ENCODE measurements at places on chromosomes 2 and 18.

DNA sequence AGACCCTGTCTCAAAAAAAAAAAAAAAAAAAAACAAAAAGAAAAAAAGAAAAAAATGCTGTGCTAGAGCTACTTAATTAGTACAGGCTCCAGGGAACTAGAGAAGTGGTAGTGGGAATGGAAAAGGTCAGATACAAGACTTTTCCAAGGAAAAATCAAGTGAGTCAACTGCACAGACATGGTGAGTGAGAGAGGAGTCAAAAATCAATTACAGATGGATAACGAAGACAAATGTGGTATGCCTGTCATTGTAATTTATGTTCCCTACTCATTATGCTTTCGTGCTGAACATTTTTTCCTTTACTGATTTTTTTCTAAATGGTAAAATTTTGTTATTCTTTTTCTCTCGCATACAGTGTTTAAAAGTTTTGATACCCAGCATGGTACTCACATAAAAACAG is 111.5 kb downstream of the MDH1 start:
- no peak for DNase-seq

- no peak for DNase-seq
These were observed 143.5 kb downstream of the CELF4 start for GRCh38 chr18:37422116-37422515.

DNA sequence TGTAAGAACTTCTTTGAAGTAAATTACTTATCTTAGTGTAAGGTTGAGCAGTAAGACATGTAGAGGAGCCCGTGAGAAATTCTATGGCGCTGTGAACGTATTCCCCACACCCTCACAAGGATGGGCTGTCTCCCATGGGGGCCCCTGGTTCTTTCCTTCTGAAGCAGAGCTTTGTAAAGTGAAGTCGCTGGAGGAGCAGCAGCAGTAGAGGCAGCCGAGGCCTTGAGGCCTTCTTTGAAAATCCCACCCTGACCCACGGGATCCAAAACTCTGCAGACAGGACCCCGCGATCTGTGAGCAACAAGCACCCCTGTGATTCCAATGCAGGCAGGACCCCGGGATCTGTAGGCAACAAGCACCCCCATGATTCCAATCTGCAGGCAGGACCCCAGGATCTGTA is 23.8 kb upstream of the SNTG2 start:
- no peak for DNase-seq

GRCh38 chr2:15181092-15181745 is 379.9 kb downstream of the NBAS start:
- DNase-seq: no peak

GRCh38 chr18:36181441-36181840 is 5.9 kb upstream of the MOCOS start:
- DNase-seq: no peak

- DNase-seq: no peak
These were observed 230.7 kb downstream of the TXNL1 start for GRCh38 chr18:56407646-56408180.

DNA sequence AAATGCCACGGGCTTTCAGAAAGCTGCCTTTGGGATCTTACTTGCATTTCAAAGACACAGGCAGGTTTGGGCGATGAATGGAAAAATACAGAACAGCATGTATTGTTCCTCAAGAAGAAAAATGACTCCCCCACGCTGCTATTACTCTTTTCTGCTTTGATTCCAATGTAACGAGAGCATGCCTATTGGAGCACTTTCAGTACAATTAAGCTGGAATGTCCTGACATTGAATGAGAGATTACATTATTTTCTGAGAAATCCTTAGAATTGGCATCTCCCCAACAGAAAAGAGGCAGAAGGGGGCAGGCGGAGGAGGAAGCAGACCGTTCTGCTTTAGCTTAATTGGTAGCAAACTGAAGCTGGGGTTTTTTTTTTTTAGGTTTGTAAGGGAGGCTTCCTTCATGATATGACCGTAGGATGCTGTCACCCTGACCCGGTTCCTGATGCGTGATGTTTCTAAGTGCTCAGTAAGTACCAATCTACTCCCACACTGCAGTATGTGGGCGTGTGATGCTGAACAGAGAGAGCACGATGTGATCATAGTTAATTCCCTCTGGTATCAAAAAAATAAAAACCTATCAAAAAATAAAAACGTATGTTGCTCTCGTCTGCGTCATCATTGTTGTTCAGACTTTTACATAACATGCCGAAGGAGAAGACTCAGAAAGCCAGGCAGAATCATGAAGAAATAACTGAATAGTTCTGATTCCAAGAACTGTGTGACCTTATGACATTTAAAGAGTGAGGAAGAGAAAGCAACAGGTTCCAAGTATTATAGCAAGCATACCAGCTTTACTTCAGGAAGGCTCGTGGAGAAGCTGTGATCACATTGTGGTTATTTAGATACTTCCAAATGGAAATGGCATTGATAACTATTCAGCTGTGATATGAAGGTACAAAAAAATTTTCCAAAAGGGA is 40.5 kb downstream of the LONRF2 start:
- DNase-seq: no peak

DNA sequence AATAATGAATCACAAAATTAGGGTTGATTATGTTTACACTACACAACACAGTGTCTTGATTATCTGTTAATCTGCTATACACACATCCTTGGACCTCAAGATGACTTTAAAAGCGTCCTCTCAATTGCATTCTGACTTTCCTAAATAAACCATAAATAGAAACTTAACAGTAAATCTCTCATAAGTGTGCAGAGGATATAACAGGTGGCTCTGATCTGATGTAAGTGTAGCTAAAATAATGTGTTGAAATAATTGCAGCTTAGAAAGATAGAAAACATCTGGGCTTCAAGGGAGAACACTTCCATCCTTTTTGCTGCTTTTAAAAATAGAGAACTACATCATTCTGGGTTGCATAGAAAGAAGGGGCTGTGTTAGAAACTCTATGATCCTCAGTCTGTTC is 78.4 kb upstream of the EFEMP1 start:
- DNase-seq: no peak

DNA sequence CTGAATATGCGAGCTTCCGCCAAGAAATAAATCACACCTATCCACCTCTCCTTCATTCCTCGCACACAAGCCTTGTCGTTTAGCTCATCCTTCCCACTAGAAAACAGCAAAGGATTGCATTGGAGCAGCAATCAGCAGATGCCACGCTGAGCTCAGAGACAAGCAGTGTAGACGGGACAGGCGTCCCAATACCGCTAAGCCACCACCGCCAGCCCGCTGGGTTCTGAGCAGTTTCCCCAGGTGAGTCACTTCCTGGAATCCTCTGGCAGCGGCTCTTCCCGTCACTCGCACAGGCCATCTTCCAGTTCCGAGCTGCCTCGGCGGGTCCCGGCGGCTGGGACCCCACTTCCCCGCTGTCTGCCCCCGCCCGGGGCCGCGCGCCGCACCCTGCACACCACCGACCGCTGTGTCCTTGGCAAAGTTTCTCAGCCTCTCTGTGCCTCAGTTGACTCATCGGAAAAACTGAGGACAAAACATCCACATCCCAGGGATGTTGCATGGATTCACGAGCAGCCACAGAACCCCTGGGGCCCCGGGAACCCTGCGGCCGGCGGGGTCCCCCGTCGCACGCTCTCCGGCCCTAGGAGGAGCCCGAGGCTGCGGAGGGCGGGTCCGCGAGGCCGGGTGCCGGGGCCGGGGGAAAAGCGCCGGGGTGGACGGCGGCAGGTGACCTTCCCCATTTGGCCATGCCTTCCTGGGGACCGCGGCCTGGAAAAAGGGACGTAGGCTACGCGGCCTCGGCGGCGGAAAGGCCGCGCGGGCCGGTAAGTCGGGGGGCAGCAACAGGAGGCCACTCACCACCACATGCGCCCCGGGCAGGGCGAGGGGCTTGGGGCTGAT is 573 bp downstream of the KDSR start:
- peak; percentile 66 for DNase-seq

- no peak for DNase-seq
These were observed at the start of gene HOXD10 for GRCh38 chr2:176115883-176116813. Gene HOXD10 (plus strand): TSS chr2:176116778. CDS start chr2:176116834, 56 bp downstream.

GRCh38 chr2:238483021-238483420 is 56.3 kb downstream of the ASB1 start:
- DNase-seq: no peak

- no peak for DNase-seq
These were observed 34.0 kb downstream of the ADAM23 start for GRCh38 chr2:206477296-206477695.

GRCh38 chr2:15642815-15643500 is 51.3 kb downstream of the DDX1 start:
- no peak for DNase-seq

DNA sequence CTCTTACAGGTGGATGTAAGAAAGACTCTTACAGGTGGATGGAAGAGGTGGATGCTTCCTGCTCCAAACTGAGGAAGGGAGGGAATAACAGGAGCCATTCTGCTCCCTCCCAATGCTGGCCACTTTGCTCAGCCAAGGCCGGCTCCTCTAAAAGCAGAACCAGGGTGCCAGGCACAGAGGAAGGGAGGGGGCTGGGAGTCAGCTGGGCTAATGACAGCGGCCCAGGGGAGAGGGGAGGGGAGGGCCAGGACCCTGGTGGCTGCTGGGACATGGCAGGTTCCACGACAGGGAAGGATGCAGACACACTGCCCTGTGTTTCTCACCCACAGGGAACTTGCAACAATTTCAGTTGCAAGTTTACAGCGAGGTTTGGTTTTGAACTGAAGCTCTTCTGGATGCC is 173.4 kb downstream of the ANAPC1 start:
- DNase-seq: no peak

- no peak for DNase-seq
These were observed 678 bp downstream of the PIAS2 start for GRCh38 chr18:46916551-46917107.

- no peak for DNase-seq
These were observed 296.9 kb downstream of the SATB2 start for GRCh38 chr2:199160677-199161465.

DNA sequence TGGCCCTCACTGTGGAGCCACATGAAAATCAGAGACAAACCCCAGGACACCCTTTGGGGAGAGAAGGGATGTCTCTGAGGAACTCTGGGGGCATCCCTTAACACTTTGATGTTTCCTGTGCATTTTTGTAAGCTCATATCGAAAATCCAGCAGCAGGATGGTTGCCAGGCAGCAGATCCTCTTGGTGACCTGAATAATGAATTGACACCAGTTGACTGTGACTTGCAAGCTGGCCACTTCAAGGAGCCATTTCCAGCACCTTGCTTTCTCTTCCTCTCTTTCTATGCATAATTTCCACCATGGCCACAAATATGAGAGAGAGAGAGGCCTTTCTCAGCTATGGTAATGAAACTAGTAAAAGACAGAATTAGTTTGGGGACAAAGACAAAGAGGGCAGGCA is 91.7 kb downstream of the NRP2 start:
- no peak for DNase-seq

DNA sequence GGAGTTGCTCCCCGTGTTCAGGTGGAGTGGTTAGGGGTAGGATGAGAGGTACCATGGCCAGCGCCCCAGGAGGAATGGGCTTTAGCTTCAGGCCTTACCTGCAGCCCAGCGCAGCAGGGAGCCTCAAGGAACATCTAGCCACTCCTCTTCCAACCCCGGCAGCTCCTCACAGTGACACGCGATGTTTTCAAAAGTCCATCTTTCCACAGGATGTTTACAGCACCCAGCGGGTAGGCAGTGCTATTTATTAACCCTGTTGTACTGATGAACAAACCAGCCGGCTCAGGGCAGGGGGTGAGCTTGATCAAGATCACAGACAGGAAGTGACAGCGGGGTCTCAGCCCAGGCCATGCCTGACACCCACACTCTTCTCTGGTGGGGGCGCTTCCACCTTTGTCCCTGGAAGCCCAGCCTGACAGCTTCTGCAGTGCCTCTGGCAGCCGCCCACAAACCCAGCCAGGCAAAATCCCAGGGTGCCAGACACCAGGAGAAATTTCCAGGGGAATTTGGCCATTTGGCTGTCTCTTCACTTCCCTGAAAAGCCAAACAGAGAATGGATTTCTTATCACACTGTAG is 18.4 kb upstream of the PRLH start:
- no peak for DNase-seq

DNA sequence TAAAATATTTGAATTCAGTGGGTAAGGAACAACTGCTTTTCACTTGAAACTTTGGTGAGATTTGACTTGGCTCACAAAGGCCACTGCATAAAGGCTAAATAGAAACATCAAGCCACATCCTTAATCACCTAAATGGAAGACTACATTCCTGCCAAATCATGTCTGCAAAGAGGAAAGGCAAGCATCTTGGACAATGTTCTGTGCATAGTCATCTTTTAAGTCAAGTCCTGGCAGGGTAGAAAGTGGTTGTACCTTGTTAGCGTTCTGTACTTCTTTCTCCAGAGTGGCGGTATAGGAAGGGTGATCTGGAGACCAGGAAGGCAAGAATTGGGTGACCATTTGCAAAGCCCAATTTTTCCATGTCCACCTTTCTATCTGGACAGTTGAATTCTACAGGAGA is 121.4 kb upstream of the SLC14A2 start:
- no peak for DNase-seq

DNA sequence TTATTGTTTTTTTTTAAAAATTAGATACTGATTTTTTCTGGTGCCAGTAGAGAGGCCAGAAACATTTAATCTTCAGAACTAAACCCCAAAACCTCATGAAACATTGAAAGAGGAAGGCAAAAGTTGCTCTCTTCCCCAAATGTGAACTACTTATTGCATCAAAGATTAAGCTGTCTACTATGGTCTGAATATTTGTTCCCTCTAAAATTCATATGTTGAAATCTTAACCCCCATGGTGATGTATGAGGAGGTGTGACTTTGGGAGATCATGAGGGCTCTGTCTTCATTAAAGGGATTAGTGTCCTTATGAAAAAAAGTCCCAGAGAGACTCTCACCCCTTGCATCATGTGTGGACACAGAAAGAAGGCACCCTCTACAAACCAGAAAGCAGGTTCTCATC is 28.2 kb upstream of the SLC8A1 start:
- DNase-seq: no peak

GRCh38 chr2:28152585-28153280 is 239.9 kb upstream of the FOSL2 start:
- DNase-seq: no peak

DNA sequence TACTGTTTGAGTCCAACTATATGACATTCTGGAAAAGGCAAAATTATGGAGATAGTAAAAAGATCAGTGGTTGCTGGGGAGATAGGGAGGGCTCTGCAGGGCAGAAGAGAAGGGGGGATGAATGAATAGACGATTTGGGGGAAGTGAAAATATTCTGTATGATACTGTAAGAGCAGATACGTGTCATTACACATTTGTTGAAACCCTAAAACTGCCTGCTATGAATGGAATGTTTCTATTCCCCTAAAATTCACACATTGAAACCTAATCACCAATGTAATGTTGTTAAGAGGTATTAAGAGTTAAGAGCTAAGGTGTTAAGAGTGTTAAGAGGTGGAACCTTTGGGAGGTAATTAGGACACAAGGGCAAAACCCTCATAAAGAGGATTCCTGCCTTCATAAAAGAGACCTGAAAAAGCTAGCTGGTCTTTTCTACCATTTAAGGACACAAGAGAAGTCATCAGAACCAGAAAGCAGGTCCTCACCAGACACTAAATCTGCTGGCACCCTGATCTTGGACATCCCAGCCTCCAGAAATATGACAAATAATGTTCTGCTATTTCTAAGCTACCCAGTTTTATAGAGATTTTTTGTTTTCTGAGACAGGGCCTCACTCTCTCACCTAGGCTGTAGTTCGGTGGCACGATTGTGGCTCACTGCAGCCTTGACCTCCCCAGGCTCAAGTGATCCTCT is 76.2 kb downstream of the ATAD2B start:
- DNase-seq: no peak

- no peak for DNase-seq
These were observed 302.2 kb upstream of the MAP2 start for GRCh38 chr2:209121691-209122090.

- DNase-seq: no peak
These were observed 1326.0 kb downstream of the LRP1B start for GRCh38 chr2:140804700-140805260.
